ENCODE measurements at places on chromosomes 11 and 22. TPM values are rescaled to one million over a fixed set of nuclear protein-coding genes. Genes with fewer than 3 reads are reported as not detected.

Gene NRXN2
- polyA plus RNA-seq = 14.9 TPM

GRCh38 chr22:22228921-22229320, 15.7 kb upstream of the VPREB1 start:
- DNase-seq = no peak

Gene FOLR1
- 50.8 TPM for polyA plus RNA-seq

DNA sequence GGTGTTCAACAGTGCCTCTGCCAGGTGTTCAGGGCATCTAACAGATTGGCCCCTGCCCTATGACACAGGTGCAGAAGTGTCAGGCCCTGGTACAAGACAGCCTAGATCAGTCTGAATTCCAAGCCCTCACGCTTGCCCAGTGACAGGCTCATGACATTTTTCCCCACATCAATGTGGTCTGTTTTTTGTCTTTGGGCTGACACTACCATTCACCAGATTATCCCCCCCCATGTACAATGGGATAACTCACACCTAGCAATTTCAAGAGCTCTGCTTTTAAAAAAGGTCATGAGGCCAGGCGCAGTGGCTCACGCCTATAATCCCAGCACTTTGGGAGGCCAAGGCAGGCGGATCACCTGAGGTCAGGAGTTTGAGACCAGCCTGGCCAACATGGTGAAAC, 155.5 kb upstream of the PITPNB start:
- DNase-seq = no peak

GRCh38 chr11:61659413-61660196, 20.6 kb upstream of the DAGLA start:
- no peak for DNase-seq

- DNase-seq = no peak
These were observed 38.1 kb downstream of the LARGE2 start for GRCh38 chr11:45960387-45961095.

DNA sequence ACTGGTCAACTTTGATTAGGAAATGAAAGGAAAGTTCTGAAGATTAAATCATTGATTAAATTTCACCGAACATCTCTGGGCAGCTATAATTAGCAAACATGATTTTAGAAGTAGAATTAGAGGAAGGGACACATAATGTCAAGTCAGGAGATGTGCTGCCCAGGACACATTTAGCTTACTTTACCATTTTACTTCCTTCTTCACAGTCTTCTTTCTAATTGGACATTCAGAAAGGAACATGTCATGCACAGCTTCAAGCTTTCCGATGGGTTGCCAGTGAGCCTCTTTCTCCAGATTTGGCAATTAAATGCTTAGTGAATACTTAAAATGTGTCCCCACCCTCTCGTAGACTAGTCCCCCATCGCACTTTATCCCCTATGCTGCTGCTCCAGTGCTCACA, 234.7 kb downstream of the FAM76B start:
- no peak for DNase-seq

Gene BTG4
- not detected for polyA plus RNA-seq

GRCh38 chr11:65574109-65574810, 1.6 kb upstream of the EHBP1L1 start:
- peak; percentile 82 for DNase-seq

GRCh38 chr11:60563553-60564235, 48.5 kb downstream of the MS4A13 start:
- no peak for DNase-seq

DNA sequence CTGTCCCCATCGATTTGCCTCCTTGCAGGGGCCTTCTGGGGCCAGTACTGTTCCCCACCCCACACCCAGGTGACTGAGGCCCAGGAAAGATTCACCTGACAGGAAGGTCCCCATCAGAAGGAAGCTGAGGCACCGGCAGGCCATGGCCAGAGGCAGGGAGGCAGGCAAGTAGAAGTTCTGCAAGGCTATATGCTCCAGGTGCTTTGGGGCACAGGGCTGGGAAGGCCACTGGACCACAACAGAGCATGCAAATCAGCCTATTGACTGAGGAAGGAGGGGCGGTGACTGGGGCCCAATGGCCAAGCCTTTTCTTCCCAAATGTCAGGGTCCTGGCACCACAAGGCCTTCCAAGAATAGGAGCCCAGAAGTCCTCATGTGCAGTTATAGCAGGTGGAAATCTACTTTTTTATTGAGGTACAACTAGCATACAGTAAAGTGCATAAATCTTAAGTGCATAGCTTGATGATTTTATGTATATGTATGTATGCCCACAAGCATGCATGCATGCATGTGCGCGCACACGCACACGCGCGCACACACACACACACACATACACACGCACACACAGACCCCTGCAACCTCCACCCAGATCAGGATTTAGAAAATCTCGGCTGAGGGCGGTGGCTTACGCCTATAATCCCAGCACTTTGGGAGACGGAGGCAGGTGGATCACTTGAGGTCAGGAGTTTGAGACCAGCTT, at the start of gene VPREB3:
VPREB3 (minus strand) TSS at position 206 of the 700 bp plus-strand sequence; CDS start at position 144, 62 bp downstream.
- DNase-seq = no peak

DNA sequence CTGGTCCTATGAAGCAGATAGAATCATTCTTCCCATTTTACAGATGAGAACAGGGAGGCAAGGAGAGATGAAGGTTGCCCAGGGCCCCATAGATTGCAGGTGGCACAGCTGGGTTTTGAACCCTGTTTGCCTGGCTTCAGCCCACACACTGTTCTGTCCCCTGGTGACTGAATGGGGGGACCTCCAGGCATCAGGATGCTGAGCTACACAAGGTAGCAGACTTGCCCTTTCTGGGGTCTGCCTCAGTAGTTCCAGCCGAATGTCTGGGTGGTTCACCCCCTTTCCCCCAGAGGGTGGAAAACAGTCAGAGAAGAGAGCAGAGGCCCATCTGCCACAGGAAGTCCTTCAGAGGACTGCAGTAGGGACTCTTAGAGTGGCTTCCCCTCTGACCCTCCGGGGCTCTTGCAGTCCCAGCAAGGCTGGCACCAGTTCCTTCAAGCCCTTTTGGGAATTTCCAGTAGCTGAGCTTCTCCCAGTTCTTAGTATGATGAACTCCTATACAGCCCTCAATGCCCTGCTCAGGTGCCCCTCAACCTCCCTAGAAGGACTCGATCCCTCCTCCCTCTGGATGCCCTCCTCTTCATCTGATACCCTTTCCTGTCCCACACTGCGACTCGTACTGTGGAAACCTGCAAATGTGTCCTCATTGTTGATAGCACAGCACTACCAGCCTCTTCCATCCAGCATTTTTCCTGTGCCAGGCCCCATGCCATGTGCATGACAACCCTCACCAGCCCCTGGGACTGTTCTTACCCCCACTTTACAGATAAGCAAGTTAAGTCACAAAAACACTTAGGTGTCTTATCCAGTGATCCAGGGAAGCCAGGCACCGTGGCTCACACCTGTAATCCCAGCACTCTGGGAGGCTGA, 82.8 kb downstream of the IGLL1 start:
- no peak for DNase-seq

GRCh38 chr11:120655589-120655988, 144.0 kb downstream of the GRIK4 start:
- DNase-seq = no peak

GRCh38 chr11:97092823-97093222, 703.0 kb downstream of the JRKL start:
- peak; percentile 17 for DNase-seq

Gene KDM4D
- 2.2 TPM for polyA plus RNA-seq

Gene INPP5J
- polyA plus RNA-seq = 4.9 TPM

Gene PTGDR2
- 0.17 TPM for polyA plus RNA-seq

GRCh38 chr11:60754887-60755286, 1.8 kb upstream of the MS4A15 start:
- DNase-seq = no peak

Gene CD151
- 145 TPM for polyA plus RNA-seq

DNA sequence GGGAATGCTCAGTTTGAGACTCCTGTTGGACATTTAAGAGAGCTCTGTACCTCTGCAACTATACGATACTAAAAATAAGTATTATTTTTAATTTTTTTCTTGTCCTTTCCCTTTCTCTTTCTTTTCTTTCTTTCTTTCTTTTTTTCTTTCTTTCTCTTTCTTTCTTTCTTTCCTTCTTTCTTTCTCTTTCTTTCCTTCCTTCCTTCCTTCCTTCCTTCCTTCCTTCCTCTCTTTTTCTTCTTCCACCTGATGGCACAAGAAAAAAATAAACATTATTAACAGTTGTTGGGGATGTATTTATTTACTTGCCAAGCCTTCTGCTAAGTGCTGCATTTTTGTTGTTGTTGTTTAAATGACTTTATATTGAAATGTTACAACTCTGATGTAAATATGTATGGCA, 39.5 kb downstream of the GRAMD1B start:
- no peak for DNase-seq

DNA sequence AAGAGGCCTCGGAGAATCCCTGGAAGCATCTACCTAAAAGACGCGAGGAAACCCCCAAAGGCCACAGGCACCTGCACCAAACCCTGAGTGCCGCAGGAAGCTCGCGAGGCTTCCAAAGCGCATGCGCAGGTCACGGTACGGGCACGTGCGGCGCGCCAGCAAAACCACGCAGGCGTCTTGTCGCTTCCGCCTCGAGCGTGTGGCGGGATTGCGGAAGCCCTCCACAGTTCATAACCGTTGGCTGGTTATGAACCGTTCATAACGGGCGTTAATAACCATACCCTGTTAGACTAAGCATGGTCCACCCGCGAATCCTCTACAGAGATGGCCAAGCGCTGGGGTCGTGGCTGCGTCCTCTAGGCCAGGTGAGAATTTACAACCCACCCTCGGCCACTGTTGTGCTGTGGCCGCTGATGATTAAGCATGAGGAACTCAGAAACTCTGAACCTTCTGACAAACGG, 46.4 kb downstream of the MORC2 start:
- peak; percentile 48 for DNase-seq

Gene C11orf42
- polyA plus RNA-seq = 0.91 TPM

GRCh38 chr11:35235936-35236666, 97.1 kb downstream of the CD44 start:
- no peak for DNase-seq

DNA sequence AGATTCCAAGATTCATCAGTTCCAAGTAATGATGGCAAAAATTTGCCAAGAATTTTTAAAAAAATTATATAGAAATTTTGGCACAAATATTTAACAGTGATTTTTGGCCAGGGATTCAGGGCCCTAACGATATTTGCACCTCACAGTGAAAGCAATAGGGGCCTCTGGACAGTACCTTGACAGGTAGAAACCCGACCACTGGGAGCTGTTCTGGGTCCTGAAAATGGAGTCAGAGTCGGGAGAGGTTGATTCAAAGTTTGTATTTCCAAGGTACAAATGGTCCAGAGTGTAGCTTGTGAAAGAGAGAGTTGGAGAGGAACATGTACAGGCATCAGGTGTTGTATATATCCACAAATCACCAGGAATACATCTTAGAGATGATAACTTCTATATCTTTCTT, 41.6 kb downstream of the MRGPRX2 start:
- peak; percentile 26 for DNase-seq

DNA sequence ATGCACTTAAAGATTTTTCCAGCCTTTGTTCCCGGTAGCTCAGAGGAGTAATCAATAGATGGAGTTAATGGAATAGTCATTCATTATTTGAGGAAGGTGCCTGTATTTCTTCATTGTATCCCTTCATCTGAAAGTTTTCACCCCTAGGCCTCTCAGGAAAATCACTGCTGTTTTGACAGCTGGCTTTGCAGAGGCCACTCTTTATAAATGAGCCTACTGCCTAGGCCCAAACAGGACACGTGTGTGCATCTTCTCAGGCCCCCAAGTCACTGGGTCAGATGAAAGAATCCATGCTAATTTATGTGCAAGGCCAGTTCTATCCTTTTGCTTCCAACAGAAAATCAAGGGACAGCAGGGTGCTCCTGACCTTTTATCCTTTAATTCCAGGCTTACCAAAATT, 76.8 kb downstream of the MPPED2 start:
- DNase-seq = no peak

Gene RNASEH2C
- 39.0 TPM for polyA plus RNA-seq

DNA sequence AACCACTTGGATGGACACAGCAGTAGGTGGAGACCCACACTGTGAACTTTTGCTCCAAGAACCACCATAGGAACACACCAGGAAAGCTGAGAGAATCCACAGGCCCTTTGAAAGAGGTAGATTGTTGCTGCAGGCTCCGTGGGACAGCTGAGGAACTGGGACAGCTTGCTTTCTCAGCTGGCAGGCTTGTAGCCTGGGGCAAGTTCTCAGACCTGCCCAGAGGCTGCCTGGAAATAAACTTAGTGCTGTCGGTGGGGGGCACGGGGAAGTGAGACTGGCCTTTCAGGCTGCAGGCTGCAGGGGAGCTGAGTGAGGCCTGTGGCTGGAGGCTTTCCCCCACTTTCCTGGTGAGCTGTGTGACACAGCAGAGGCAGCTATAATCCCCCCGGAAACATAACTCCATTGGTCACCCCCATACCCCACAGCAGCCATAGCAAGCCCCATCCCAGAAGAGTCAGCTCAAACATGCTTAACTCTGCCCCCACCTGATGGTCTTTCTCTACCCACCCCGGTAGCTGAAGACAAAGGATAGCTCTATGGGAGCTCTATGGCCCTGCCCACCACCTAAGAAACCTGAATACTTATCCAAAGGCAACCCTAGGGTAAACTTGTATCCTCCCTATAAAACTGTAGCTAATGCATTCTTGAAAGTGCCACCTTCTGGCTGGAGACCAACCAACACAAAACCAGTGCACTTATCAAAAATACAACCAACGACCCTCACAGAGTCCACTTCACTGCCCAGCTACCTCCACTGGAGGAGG, 21.4 kb upstream of the ACRV1 start:
- no peak for DNase-seq

- DNase-seq = no peak
These were observed 158.9 kb upstream of the MTNR1B start for GRCh38 chr11:92810423-92811064.

Gene CATSPER1
- polyA plus RNA-seq = not detected

- no peak for DNase-seq
These were observed 9.4 kb upstream of the TRIM29 start for GRCh38 chr11:120147094-120147949.

DNA sequence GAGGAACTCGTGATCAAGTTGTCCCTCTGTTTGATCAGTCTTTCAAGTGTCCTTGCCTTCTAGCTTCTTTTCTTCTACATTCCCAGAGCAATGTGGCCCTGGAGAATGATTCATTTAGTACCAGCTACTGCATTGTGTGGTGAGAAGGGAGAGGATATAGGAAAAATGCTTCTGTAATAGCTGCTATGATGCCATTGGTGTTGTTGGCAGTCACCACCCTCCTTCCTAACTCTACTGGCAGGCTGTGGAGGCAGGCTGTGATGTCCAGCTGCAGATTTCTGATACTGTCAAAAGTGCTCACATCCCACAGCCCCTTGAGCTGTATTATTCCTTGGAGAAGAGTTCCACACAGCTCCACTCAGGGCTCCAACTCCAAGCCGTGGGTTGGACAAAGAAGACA, 52.8 kb downstream of the ENDOD1 start:
- no peak for DNase-seq

GRCh38 chr22:23363683-23364082, 183.4 kb downstream of the BCR start:
- DNase-seq = no peak

- DNase-seq = no peak
These were observed 23.3 kb downstream of the SAMM50 start for GRCh38 chr22:43978558-43978957.

Gene OR56A1
- not detected for polyA plus RNA-seq
